H7 (cell line): ENCODE measurements at places on chromosomes 13 and 19.

- peak; percentile 49 for DNase-seq
Measured at GRCh38 chr19:18723871-18724377, 40.4 kb downstream of the CRTC1 start.

- DNase-seq, result peak; percentile 92
Measured at GRCh38 chr19:13095393-13095784, 7.3 kb downstream of the LYL1 start.

GRCh38 chr19:15248648-15249527, 16.6 kb upstream of the EPHX3 start:
- no peak for DNase-seq

DNA sequence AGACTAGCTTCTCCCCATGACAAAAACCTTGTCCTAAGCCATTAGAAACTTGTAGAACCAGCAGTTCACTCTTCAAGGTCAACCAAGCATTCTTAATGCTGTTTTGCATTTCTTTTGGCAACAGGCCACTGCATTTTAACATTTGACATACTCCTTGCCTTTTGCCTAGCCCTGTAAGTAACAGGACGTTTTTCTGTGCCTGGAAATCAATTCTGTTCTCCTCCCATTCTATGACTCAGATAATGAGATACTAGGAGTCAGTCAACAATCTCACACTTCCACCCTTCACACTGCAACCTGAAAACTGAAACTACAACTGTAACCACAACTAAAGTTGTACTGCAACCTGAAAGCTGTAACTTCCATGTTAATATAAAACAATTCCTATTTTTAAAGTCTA, 268.7 kb downstream of the MZT1 start:
- peak; percentile 1 for DNase-seq

DNA sequence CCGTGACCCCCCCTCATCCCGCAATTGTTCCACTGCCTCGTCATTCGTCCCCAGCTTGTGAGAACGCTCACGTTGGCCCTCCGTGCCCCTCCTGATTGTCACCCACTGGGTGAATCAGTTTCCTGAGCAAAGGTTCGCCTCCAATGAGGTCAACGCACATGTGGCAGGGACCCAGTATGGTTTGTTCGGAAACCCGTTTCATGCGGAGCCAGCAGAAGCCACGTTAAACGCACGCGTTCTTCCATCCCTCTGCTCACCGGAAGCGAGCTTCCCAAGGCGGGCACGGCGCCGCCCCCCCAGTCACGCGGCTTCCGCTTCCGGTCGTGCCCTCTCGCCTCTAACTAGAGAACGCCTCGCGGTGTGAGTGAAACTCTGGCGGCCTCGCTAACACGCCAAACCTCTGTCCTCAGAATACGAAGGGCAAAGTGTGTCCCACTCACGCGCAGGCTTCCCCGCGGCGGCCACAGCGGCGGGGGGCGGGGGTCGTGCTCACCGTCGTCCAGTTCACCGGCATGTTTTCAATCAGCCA, 18.0 kb upstream of the CFAP97D2 start:
- DNase-seq, result peak; percentile 52

- DNase-seq, result no peak
Measured at GRCh38 chr13:45310341-45311131, 30.4 kb downstream of the TPT1 start.

DNA sequence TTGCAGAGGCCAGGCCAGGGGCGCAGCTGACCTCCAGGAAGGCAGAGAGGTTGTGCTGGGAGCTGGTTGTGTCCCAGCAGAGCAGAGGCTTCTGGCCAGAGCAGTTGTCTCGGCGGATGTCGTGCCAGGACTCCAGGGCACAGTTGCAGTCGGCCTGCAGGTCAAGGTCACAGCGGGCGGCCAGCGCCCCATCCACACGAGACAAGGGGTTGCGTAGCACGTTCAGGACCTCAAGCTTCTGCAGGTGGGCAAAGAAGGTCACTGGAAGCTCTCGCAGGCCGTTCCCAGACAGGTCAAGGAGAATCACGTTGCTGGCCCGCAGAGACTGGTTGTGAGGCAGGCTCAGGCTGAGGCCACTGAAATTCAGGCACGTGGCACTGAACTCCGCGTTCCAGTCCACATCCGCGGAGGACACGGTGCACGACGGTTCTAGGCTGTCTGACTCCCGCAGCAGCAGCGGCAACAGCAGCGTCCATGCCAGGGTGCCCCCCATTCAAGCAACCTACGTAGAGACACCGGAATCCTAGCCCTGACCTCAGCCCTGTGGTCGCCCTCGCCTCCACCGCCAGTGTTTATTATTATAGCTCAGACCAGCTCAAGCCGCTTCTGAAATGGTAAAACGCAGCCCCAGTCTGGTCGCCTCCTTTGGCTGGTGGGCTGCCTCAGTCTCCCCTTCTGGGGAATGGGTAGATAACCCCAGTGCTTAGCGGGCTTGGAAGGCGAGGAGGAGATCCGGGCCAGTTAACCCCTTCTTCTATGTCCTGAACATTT, 766 bp downstream of the LRRC25 start:
- DNase-seq, result no peak

DNA sequence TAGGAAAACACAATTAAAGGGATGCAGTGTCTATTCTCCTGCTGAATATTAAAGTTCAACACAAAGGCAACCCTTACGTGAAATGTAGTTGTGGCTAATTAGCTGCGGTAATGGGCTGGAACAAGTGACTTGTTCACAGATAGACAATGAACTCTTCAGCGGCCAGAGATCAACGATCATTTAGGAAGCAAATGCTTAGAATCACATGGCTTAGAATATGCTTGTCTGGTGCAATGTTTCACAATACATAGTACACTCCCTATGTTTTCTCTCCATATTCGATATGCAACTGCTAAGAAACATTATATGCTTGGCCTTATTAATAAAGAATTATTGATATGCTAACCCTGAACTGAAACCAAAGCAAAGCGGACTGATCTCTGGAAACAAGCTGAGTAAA, 25.7 kb upstream of the MTUS2 start:
- DNase-seq, result no peak

DNA sequence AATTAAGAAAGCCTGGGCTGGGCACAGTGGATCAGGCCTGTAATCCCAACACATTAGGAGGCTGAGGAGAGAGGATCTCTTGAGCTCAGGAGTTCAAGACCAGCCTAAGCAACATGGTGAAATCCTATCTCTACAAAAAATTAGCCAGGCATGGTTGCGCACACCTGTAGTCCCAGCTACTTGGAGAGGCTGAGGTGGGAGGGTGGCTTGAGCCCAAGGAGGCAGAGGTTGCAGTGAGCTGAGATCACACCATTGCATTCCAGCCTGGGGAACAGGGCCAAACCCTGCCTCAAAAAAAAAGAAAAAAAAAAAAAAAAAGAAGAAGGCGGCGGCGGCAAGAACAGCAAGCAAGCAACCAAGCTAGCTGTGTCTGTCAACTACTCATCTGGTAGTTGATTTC, 26.7 kb downstream of the TSC22D1 start:
- DNase-seq, result no peak

GRCh38 chr19:3982701-3983541, 2.3 kb downstream of the EEF2 start:
- DNase-seq, result peak; percentile 58

DNA sequence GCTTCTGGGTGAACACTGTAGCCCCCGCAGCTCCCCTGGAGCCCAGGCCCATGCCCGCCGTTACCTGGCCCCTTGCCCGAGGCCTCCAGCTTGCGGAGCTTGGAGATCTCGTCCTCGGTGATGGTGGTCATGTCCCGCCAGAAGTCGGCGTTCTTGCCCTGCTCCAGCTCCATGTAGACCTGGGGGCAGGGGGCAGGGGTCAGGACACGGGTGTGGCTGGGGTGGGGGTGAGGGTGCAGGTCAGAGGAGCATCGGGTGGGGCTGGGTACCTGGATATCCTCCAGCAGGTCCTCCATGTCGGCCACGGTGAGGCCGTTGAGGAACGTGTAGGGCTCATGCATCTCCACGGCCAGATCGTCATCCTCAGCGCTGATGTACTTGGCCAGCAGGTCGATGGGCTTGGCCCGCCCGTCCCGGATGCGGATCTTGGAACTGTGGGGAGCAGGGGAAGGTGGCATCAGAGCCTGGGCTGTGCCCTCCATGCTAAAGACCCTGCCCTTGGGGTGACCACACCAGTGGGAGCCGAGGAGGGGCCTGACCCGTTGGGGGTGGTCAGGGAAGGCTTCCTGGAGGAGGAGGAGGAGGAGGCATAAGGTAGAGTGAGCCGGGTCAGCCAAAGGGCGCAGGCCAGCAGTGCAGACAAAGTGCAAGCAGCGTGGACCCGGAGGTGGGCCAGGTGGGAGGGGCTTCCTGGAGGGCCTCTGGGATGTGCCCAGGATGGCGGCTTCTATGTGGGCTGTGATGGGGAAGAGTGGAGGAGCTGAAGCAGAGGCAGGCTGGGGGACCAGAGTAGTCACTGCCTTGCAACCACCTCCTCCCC, 7.6 kb downstream of the CACTIN start:
- no peak for DNase-seq

- peak; percentile 54 for DNase-seq
Measured at GRCh38 chr13:19864746-19865309, 1.4 kb upstream of the ZMYM5 start.

- peak; percentile 100 for DNase-seq
Measured at GRCh38 chr19:35716801-35717664, 770 bp upstream of the KMT2B start.

GRCh38 chr13:97344265-97345175, 89.4 kb upstream of the RAP2A start:
- DNase-seq, result peak; percentile 39

- DNase-seq, result no peak
Measured at GRCh38 chr13:25192936-25193335, 20.8 kb upstream of the AMER2 start.

DNA sequence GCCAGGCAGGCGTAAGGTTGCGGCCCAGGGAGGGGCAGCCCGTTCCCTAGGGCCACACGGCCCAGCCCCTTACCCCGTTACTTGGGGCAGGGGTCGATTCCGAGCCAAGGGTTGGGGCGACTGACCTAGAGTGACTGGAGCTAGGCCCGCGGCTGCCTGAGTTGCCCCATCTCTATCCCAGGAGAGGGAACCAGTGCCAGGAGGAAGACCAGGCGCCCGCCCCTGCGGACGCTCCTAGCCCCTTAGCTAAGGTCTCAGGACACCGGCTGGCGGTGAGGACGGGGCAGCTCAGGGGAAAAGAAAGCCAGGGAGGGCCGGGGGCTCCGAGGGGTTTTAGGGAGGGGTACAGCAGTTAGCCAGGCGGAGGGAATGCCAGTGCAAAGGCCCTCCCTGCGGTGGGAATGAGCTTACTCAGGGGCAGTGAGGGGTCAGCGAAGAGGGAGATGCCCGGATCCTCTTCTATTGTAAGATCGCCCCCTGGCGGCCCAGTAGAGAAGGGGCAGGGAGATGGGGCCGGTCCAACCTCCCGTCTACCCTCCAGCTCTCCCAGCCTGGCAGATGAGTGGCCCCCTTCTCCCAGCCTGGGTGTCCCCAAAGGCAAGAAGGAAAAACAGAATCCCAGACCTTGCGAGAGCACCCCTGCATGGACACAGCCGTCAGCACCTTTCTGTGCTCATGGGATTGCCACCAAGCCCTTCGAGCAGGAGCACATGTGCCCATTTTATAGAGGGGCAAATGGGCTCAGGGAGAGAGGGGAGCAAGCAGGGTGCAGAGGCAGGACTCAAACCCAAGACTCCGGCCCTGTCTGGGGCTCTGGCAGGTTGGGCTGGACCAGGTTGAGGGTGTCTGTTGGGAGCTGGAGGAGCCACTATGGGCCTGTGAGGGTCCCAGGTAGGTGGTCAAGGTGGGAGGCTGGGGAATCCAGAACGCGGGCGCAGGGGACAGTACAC, 16.3 kb downstream of the CILP2 start:
- peak; percentile 97 for DNase-seq

GRCh38 chr19:4043401-4043800, 23.3 kb downstream of the ZBTB7A start:
- DNase-seq, result peak; percentile 88

GRCh38 chr19:52638601-52639000, 446 bp upstream of the ZNF83 start:
- peak; percentile 60 for DNase-seq

DNA sequence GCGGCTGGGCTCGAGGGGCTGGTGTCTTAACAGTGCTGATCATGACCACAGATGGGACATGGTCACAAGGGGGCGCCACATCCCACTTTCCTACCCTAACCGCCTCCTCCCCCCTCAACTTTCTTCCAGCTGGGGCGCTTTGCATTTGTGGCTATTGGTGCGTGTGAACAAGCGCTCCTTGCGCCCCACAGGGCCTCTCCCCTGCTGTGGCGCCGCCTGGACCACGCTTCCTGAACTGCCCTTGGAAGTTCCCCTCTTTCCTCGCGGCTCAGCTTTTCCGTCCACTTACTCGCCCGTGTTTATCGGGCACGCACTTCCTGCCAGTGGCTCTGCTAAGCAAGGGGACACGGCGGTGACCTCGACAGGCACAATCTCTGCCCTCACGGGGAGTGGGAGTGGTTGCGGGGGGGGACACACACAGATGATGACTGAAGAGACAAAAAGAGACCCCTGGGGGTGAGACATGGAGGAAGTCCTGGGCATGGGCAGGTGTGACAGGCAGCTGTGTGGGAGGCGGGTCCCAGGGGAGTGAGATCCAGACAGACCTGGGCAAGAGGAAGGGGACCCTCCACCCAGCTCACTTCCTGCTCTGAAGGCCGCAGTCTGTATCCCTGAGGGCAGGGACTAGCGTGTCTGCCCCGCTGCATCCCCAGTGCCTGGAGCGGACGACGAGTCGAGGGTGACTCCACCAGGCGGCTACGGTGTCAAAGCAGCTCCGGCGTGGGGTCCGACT, 40.3 kb downstream of the ZNF787 start:
- DNase-seq, result peak; percentile 97

DNA sequence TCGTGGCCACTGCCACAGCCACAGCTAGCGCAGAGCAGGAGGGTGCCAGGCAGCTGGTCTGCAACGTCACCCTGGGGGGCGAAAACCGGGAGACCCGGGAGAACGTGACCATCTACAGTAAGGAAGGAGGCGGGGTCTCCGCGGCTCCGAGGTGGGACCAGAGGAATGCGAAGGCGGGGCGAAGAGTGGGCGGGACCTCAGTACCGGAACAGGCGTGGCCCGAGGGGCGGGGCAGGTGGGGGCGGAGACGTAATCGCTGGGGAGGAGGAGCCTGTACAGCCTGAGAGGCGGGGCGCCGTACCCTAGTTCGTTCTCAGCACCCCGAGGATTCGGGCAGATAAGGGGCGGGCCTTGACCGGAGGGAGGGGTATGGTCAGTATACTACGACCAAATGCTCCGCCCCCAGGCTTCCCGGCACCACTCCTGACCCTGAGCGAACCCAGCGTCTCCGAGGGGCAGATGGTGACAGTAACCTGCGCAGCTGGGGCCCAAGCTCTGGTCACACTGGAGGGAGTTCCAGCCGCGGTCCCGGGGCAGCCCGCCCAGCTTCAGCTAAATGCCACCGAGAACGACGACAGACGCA, 2.5 kb downstream of the ICAM5 start:
- DNase-seq, result peak; percentile 98

DNA sequence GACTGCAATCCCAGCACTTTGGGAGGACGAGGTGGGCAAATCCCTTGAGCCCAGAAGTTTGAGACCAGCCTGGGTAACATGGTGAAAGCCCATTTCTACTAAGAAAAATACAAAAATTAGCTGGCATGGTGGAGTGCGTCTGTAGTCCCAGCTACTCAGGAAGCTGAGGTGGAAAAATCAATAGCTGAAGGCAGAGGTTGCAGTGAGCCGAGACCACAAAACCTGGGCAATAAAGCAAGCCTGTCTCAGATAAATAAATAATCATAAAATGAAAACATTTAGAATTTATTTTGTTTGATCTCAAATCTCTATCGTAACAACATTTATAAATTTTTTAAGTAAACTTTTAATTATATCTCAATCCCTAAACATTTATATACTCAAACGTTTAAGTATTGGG, 36.6 kb downstream of the USP12 start:
- no peak for DNase-seq
